CD4-positive, alpha-beta T cell treated with Interleukin-1 beta for 1 hour (primary cell): ENCODE measurements at places on chromosomes 7 and 10.

DNA sequence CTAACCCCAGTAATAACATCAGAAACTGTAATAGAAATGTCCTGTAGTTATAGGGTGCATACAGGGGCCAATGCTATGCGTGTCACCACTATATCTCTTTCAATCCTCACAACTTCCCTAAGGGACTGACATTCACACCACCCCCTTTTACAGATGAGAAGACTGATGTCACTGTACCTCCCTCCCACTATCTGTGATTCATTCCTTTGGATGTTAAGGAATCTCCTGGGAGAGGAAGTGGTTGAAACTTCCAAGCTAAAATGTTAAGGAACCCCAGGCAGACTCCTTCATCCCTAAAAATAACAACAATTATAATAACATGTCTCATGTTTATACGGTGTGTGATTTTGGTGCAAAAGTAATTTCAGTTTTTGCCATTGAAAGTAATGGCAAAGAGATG, 5.4 kb downstream of the COL13A1 start:
- no peak for DNase-seq

DNA sequence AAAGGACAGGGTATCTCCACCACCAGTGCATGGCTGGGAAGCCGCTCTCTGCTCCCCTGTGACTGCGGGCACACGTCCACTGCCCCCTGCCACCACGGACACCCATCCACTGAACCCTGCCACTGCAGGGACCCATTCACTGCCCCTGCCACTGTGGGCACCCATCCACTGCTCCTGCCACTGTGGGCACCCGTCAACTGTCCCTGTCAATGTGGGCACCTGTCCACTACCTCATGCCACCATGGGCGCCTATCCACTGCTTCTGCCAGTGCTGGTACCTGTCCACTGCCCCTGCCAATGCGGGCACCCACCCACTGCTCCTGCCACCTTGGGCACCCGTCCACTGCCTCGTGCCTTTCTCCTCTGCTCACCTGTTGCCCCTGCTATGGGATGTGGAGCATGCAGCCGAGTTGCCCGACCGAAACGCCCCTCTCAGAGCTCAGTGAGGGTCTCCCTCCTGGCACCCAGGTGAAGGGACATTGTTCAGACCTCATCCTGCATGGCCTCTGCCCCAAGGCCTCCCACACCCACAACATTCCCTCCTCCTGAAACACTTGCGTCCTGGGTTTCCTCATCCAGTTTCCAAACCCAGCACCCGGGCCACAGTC, 207.4 kb downstream of the ADARB2 start:
- DNase-seq = no peak

DNA sequence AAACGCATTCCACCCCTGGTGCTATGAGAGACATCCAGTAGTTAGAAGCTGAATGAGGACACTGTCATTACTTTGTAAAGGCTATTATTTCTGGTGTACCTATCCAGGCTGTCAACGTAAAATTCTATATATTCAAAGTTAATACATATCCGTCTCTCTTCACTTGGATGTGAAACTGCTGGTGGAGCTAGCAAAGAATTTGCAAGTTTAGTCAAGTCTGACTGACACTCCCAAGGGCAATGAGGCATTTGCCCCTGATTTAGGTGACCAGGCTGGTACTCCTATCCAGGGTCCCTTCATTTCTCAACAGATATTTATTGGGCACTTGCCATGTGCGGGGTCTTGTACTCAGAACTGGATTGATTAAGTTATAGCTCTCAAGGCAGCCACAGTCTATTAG, 260.1 kb upstream of the CDC14C start:
- DNase-seq = no peak

GRCh38 chr7:105917659-105918058, 41.3 kb upstream of the ATXN7L1 start:
- no peak for DNase-seq

DNA sequence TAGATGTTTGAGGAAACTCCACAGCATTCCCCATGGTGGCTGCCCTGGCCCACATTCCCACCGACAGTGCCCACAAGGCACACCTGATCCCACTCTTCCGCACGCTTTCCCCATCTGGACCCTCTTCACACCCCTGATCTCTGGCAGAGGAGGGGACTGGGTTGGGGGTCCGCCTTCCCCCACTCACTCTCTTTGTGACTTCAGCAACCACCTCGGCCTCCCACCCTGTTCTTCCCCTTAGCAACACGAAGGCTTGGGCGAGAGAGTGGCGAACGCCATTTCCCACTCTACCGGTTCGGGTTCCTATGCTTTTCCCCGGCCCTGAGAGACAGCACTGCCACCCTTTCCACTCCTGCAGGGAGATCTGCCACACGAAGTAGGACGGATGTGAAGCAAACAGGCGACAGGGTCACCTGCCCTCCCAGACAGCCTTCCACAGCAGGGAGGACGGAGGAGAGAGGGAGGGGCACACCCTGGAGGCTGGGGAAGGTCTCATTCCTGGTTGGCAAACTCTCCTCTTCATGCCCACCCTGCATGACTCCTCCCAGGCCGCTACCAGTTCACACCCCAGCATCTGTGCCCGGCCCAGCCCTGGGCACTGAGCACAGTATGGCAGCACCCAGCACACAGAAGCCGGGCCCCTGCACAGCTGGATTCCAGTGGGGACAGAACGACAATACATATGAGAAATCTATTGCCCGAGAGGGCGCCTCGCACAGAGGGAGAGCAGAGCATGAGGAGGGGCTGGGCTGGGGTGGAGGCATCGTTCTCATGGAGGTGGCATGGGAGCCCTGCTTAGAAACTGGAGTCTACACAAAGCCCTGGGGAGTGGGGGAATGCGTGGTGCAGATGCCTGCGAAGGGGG, 93.5 kb downstream of the PAXIP1 start:
- DNase-seq = no peak
